ENCODE measurements at places on chromosomes 12 and 14. TPM values are rescaled to one million over a fixed set of nuclear protein-coding genes. Genes with fewer than 3 reads are reported as not detected.

The USP15 gene
- total RNA-seq = 102 TPM

The GPHN gene
- total RNA-seq = 16.1 TPM

DNA sequence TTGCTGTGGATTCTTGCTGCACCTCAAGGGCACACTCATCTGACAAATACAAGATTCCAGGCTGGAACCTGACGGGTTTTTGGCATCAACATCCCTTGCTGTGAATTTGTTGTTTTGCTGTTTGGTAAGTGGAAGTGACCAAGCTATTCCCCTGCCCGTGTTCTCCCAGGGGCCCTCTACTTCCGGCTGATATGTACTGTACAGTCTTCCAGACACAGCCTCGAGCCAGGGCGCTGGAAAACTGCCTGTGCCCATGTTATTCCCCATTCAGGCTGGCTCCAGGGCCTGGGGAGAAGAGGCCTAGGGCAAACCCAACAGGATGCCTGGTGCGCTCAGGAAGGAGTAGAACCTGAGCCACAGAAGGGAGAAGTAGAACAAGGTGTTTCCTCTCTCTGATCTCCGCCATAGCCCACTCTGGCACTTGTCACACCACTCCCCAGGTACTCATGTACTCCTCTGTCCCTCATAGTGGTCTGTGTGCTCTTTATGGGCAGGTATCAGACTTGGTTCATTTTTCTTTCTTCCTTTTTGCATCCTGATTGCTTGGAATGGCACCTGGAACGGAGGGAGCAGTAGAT lies 67.8 kb upstream of the LTA4H start:
- peak; percentile 79 for DNase-seq

GRCh38 chr12:7935590-7936581 lies at the start of gene SLC2A3:
Gene SLC2A3, minus strand, starts transcription at chr12:7936187. Its CDS starts 153 bp downstream, at chr12:7936034.
- DNase-seq = no peak

GRCh38 chr14:49050822-49051221 lies 535.4 kb downstream of the RPS29 start:
- DNase-seq = no peak

DNA sequence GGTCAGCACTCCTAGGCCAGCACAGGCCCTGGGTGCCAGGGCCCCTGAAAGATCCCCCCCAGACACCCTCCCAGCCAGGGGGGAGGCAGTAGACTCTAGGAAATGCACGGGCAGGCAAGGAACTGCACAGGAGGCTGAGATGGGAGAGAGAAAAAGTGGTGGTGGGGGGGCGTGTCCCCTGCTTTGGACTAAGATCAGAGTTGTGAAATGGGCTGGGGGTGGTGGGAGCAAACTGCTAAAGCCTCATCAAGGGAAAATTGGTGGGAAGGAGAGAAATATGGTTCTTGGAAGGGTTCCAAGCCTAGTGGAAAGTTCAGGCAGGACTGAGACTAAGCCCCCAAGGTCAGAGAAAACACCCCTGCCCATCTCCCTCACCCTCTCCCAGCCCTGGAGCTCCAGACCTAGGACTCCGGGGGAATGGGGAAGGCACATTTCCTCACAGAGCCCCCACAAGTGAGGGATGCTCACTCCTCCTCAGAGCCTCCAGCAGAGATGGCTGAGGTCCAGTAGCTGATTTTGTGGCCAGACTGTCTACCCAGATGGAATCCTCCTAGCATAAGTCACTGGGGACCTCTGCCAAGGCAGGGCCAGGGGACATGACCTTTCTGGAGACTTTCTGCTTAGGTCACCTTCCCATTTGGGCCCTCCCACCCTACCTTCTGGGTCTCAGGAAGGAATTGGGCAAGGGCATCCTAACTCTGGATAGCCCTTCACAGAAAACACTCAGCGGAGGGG lies 29.8 kb downstream of the FIGNL2 start:
- DNase-seq = no peak

DNA sequence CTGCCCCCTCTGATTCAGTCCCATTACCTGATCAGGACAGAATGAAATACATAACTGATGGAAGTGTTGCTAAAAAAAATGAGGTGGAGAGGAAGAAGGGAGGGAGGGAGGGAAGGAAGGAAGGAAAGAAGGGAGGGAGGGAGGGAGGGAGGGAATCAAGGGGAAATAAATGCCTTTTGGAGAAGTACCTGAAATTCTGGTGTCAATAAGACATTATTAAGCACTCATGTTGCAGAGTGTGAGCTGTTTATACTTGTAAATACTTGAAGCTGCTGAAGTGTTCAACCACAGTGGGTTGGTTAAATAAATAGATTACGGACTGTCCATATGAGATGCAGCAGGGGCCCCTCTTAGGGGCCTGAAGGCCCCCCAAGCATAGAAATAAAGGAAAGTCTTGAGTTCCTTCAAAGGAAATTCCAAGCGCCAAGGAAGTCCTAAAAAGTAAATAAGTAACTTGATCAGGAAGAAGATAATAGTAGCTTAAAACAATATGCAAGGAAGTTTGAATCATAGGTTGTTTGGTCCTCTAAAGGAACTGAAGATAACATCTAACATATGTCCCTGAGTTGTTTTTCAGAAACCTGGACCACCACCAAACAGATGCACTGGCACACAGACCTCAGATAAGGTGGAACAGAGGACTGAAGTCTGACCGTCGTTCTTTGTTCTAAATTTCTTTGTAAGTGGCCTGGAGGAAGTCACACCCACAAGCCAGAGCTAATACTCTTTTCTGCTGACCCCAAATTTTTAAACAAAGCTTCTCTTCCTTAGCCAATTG lies 110.8 kb downstream of the SEC23A start:
- no peak for DNase-seq
